ENCODE measurements at places on chromosomes 6 and 20.

GRCh38 chr20:21184819-21185218 lies 58.9 kb downstream of the KIZ start:
- DNase-seq, result no peak

DNA sequence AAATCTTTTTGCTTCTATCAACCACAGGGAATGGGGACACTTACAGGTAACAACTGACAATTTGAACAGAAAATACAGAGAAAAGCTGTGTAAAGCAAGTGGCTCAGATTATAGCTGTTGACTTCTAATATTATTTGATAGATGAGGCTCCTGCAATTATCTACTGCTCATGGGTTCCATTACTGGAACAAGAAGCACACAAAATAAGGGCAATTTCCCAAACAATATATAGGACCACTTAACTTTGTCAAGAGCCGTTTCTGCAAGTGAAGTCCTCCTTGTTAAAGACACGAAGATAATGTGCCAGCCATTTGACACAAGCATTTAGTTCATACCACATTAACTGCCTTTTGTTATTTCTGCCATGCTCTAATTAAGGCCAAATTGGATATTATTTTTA lies 315.5 kb upstream of the ARID1B start:
- peak; percentile 68 for DNase-seq

GRCh38 chr6:33672808-33673207 lies 38.7 kb downstream of the UQCC2 start:
- no peak for DNase-seq

DNA sequence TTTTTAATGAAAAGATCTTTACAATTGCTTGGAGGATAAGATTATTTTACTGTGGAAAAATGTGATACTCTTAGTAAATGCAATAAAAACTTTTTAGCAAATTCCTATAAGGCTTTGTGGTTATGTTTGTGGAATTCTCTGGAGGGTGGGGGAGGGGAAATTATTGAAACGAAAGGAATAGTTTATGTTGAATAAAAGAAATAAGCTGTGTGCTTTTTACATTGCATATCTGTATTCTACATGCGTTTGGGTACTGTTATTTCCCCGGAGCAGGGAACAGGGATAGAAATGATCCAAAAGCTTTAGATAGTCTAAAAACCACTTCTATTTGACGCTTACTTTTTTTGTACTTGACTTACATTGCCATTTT lies 143.8 kb downstream of the SLC16A10 start:
- DNase-seq, result no peak

DNA sequence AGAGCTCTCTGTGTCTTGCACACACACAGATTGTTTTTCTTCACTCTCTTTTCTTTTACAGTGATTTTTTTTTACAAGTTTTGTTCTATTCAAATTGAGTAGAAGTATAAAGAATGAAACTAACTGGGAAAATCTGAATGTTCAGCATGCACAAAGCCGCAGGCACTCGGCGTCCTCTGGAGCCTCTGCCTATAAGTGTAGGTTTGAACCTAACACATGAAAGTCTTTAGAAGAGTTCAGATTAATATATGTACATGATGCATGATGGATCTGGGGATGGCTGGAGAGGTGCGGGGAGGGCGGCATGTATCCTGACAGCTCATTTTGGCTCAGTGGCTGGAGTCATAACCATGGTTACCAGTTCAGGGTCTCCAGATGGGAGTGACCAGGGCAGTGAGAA lies 301.1 kb upstream of the CDH4 start:
- DNase-seq, result no peak

- no peak for DNase-seq
Measured at GRCh38 chr6:13327691-13328075, 654 bp downstream of the TBC1D7 start.

- DNase-seq, result no peak
Measured at GRCh38 chr6:157881342-157881741, 58.3 kb downstream of the SNX9 start.

DNA sequence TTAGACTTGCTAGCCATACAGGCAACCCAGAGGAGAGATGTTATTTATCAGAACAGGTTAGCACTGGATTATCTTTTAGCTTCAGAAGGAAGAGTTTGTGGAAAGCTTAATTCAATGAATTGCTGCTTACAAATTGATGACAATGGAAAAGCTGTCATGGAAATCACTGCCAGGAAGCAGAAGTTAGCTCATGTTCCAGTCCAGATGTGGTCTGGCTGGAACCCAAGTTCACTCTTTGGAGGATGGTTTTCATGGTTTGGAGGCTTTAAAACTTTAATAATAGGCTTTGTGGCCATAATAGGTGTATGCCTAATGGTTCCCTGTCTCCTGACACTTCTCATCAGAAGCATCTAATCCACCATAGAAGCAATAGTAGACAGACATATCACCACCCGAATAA lies 699.0 kb downstream of the PHF3 start:
- DNase-seq, result no peak

DNA sequence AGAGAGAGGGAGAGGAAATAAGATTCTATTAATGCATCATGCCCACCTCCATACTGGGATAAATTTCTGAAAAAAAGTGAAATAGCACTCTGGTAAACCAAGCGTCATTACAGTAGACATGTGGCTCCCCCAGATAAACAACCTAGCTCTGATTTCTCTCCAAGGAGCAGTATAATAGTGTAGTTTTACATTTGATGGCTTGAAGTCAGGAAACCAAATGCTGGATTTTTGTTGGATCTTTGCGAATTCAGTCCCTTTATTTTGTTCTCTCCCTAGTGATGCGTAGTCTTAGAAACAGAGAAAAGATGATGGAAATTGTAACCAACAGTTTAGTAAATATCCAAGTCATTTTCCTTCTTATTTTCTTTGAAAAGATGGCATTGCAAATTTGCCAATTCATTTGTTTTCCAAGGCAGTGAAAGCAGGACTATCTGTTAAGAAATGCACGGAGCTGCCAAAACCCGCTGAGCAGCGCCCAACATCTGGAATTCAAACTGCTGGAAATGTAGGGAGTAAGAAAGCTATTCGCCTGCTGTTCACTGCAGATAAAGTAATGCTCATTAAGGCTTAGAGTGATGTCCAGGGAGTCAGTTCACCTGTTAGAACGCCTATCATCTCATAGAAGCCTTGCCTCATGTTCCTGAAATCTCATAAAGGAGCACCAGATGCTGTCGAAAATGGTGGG lies 85.7 kb upstream of the DOK5 start:
- DNase-seq, result no peak

GRCh38 chr20:54076259-54076658 lies 5.9 kb upstream of the BCAS1 start:
- no peak for DNase-seq

DNA sequence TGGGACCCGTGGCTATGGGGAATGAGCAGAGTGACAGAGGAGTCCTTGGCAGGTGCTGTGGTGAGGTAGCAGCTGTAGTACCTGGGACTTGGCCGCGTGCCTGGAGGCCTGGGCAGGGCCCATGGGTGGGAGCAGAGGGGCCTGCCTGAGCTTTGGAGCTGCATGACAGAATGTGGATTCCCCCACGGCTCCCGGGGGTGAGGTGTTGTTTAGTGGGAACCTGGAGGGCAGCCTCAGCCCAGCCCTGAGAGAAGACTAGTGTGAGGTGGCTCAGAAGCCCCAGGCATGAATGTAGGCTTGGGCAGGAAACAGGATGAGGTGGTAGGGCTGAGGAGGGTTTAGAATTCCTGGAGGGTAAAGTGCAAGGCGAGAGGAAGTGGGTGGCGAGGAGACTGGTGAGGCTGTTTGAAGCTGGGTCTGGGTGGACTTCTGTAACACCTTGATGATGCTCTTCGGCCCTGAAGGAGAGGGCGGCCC lies 86.5 kb upstream of the SCP2D1 start:
- DNase-seq, result peak; percentile 5

- no peak for DNase-seq
Measured at GRCh38 chr6:167247814-167248595, 43.1 kb upstream of the UNC93A start.

GRCh38 chr6:139708337-139709199 lies 334.1 kb upstream of the CITED2 start:
- DNase-seq, result no peak
